Natural killer cell (primary cell): ENCODE measurements at places on chromosomes 3 and 15. TPM values are rescaled to one million over a fixed set of nuclear protein-coding genes. Genes with fewer than 3 reads are reported as not detected.
A peak's percentile ranks its signal among the peaks of the same experiment; 100 is the strongest.

Gene NDUFB4
- 59.5 TPM for total RNA-seq

Gene KBTBD12
- total RNA-seq: 0.12 TPM

DNA sequence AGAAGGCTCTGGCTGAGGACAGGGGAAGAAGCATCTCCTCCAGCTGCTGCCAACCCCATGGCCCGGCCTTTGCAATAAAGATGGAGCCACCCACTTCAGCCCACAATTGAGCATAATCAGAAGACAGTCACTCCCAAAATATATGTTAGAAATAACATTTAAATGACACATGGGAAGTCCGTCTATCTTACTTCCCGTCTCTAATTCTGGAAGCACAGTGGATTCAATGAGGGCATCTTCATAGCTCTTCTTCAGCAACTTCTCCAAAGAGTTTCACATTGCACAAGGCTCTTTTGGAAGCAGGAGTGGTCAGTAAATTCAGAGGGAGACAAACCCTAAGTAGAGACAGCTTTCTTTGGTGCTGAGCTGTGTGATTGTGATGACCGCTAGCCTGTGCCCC, 67.0 kb upstream of the SEC61A1 start:
- H3K4me1 ChIP-seq: no peaks in the 10 kb centered on the region
- H3K27ac ChIP-seq: no peak overlapping the region
- no peaks in the 10 kb centered on the region for H3K36me3 ChIP-seq
- no peaks in the 10 kb centered on the region for H3K27me3 ChIP-seq
- DNase-seq: no peak

Gene CRABP1
- not detected for total RNA-seq

Gene SLC24A5
- total RNA-seq: not detected

GRCh38 chr3:168863561-168863960, 767.8 kb upstream of the GOLIM4 start:
- H3K4me1 ChIP-seq: no peaks in the 10 kb centered on the region
- H3K27me3 ChIP-seq: no peaks in the 10 kb centered on the region
- no peaks in the 10 kb centered on the region for H3K36me3 ChIP-seq
- no peak for DNase-seq
- H3K27ac ChIP-seq: no peak overlapping the region
- no peak overlapping the region for H3K4me3 ChIP-seq

Gene MGLL
- 3.0 TPM for total RNA-seq

GRCh38 chr3:124780761-124781475, 50.7 kb downstream of the UMPS start:
- DNase-seq: no peak
- H3K36me3 ChIP-seq: no peaks in the 10 kb centered on the region
- no peak overlapping the region for H3K4me3 ChIP-seq
- H3K27ac ChIP-seq: no peak overlapping the region
- H3K27me3 ChIP-seq: no peaks in the 10 kb centered on the region

- peak; percentile 52 for DNase-seq
- no peaks in the 10 kb centered on the region for H3K36me3 ChIP-seq
- H3K4me3 ChIP-seq: no peak overlapping the region
- no peaks in the 10 kb centered on the region for H3K27me3 ChIP-seq
- no peaks in the 10 kb centered on the region for H3K4me1 ChIP-seq
Observed at GRCh38 chr15:34109797-34110663, 8.1 kb downstream of the PGBD4 start.

- H3K4me3 ChIP-seq: no peak overlapping the region
- no peaks in the 10 kb centered on the region for H3K27me3 ChIP-seq
- H3K36me3 ChIP-seq: no peaks in the 10 kb centered on the region
- no peak for DNase-seq
Observed at GRCh38 chr3:141708367-141708766, 29.7 kb upstream of the RNF7 start.

DNA sequence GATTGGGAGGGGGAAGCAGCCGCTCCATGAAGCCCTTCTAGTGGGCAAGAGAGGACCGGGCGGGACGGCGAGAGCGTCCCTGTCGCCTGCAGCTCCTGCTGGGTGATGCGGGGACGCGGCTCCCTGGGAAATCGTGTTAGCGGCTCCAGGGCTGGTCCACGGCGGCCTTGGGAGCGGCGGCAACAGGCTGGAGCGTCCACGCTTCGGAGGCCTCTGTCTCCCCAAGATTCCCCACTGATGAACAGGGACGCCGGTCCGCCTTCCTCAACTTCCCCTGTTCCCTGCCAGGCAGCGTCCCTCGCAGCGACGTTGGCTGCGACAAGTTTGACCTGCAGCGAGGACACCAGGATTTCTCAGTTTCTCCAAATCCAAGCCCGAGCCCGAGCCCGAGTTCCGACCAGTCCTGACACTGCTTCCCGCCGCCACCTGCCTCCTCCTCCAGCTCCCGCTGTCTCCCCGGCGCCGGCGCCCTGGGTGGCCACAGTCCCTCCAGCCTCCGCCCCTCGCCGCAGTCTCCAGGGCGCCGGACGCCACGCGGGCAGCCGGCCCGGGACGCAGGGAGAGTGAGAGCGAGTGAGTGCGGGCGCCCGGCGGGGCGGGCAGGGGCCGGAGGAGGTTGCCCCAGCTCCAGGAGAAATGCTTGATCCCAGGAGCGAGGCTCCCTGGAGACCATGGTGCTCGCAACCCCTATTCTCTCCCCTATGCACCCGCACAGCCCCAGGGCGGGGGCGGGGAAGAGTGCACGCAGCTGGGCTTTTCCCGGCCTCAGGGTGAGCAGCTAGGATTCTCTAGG, 78.1 kb upstream of the RNF7 start:
- H3K27ac ChIP-seq: no peak overlapping the region
- H3K36me3 ChIP-seq: no peaks in the 10 kb centered on the region
- H3K4me1 ChIP-seq: peaks cover 6% of the 10 kb centered on the region
- H3K4me3 ChIP-seq: no peak overlapping the region
- H3K27me3 ChIP-seq: peaks cover 16% of the 10 kb centered on the region
- no peak for DNase-seq

Gene KLHL6
- total RNA-seq: 17.3 TPM

DNA sequence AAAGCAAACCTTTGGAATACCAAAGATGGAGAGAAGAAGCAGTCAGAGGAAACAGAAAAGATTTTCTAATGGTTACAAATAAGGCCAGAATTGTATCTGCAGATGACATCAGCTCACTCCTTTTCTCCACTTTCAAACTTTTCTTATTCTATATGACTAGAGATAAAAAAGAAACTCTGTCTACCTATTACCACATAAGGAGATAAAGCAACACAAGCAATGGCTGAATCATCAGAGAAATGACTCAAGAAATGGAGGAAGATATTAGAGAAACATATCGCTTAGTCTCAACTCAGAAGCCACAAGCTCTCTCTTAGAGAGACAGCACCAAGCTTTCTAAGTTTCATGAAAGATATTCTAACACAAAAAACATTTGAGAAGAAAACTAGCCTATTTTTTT, 784.0 kb downstream of the ZPLD1 start:
- no peaks in the 10 kb centered on the region for H3K27me3 ChIP-seq
- no peaks in the 10 kb centered on the region for H3K4me1 ChIP-seq
- H3K36me3 ChIP-seq: no peaks in the 10 kb centered on the region
- no peak overlapping the region for H3K27ac ChIP-seq
- no peak for DNase-seq
- no peak overlapping the region for H3K4me3 ChIP-seq

Gene PAQR5
- 0.59 TPM for total RNA-seq

- H3K36me3 ChIP-seq: no peaks in the 10 kb centered on the region
- H3K27ac ChIP-seq: no peak overlapping the region
- H3K27me3 ChIP-seq: no peaks in the 10 kb centered on the region
Observed at GRCh38 chr3:146148468-146148931, 12.5 kb downstream of the PLOD2 start.

GRCh38 chr3:108946292-108947285, 7.1 kb downstream of the GUCA1C start:
- H3K27ac ChIP-seq: no peak overlapping the region
- DNase-seq: no peak
- peaks cover 3% of the 10 kb centered on the region for H3K27me3 ChIP-seq
- no peak overlapping the region for H3K4me3 ChIP-seq

GRCh38 chr15:32676169-32676568, 34.7 kb downstream of the SCG5 start:
- no peaks in the 10 kb centered on the region for H3K4me1 ChIP-seq
- H3K27ac ChIP-seq: no peak overlapping the region
- no peaks in the 10 kb centered on the region for H3K36me3 ChIP-seq
- H3K4me3 ChIP-seq: no peak overlapping the region

Gene EXOG
- total RNA-seq: 27.3 TPM

DNA sequence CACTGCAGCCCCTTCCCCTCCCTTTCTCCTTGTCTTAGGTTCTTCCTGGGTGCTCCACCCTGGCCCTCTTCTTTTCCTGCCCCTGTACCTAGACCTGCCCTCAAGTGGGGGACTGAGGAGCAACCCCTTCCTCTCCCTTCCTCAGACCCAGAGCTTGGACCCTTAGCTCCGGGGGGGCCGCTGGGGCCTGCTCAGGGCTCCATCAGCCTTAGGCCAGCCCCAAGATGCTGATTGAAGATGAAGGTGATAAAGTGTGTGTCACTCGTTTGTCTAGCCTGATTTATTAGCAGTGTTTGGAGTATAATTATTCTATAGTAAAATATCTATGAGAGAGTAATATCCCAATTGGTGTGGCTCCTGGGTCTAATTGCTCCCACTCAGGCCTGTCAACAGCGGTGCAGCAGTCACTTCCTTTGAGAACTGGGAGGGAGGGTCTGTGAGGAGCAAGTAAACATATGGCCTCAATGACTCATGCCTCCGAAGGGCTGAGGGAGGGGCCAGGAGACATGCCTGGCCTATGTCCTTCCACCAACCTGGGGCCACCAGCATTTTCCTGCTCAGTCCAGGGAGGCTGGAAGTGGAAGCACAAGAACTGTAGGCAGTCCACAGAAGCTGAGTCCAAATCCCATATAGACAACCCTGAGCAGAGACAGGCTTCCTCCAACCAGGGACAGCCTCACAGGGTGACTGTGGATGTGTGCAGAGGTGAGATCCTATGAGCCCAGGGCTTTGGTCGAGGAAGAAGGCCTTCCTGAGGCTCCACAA, 123.2 kb downstream of the DNAJB8 start:
- H3K36me3 ChIP-seq: peaks cover 16% of the 10 kb centered on the region
- no peaks in the 10 kb centered on the region for H3K4me1 ChIP-seq
- H3K4me3 ChIP-seq: no peak overlapping the region

Gene GABRR3
- not detected for total RNA-seq

Gene LRRC31
- total RNA-seq: not detected

- H3K4me3 ChIP-seq: no peak overlapping the region
- DNase-seq: no peak
- peaks cover 7% of the 10 kb centered on the region for H3K36me3 ChIP-seq
- H3K27ac ChIP-seq: no peak overlapping the region
- no peaks in the 10 kb centered on the region for H3K27me3 ChIP-seq
Observed at GRCh38 chr3:42032693-42033349, 58.3 kb upstream of the TRAK1 start.

Gene CIB2
- total RNA-seq: 0.99 TPM

GRCh38 chr3:178971614-178972013, 100.0 kb downstream of the ZMAT3 start:
- no peak for DNase-seq
- H3K36me3 ChIP-seq: no peaks in the 10 kb centered on the region
- no peaks in the 10 kb centered on the region for H3K27me3 ChIP-seq

Gene CD200
- not detected for total RNA-seq

Gene GPR176
- total RNA-seq: not detected

Gene POPDC2
- total RNA-seq: 8.0 TPM

Gene GATM
- total RNA-seq: 2.1 TPM

Gene SACM1L
- 93.9 TPM for total RNA-seq

DNA sequence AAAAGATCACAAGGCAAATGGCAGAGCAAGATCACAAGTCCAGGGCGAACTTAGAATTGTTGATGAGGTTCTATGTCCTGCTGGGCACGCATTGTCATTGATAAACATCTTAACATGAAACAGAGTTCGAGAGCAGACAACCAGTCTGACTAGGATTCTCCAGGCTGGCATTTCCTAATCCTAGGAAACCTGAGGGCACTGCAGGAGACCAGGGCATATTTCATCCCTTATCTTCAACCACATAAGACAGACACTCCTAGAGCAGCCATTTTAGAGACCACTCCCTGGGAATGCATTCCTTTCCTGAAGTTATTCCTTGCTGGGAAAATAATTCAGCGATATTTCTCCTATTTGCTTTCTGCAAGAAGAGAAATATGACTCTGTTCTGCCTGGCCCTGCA, 1199.9 kb downstream of the SI start:
- no peaks in the 10 kb centered on the region for H3K27me3 ChIP-seq
- H3K36me3 ChIP-seq: no peaks in the 10 kb centered on the region
- no peaks in the 10 kb centered on the region for H3K4me1 ChIP-seq
- no peak for DNase-seq
- no peak overlapping the region for H3K4me3 ChIP-seq

Gene DRD3
- total RNA-seq: not detected

Gene TEX55
- not detected for total RNA-seq

- DNase-seq: peak; percentile 95
- H3K36me3 ChIP-seq: peaks cover 19% of the 10 kb centered on the region
- peaks cover 14% of the 10 kb centered on the region for H3K4me1 ChIP-seq
- no peaks in the 10 kb centered on the region for H3K27me3 ChIP-seq
- H3K4me3 ChIP-seq: peak within 1 kb of the TSS; percentile 83
- H3K27ac ChIP-seq: peak within 1 kb of the TSS; percentile 91
Observed at GRCh38 chr3:121834671-121835464, at the start of the genes EAF2 and IQCB1. Gene EAF2, plus strand, starts transcription at chr3:121835209. Its CDS starts 77 bp downstream, at chr3:121835286. Gene IQCB1, minus strand, starts transcription at chr3:121835060. Its CDS starts 6,100 bp downstream, at chr3:121828960.

DNA sequence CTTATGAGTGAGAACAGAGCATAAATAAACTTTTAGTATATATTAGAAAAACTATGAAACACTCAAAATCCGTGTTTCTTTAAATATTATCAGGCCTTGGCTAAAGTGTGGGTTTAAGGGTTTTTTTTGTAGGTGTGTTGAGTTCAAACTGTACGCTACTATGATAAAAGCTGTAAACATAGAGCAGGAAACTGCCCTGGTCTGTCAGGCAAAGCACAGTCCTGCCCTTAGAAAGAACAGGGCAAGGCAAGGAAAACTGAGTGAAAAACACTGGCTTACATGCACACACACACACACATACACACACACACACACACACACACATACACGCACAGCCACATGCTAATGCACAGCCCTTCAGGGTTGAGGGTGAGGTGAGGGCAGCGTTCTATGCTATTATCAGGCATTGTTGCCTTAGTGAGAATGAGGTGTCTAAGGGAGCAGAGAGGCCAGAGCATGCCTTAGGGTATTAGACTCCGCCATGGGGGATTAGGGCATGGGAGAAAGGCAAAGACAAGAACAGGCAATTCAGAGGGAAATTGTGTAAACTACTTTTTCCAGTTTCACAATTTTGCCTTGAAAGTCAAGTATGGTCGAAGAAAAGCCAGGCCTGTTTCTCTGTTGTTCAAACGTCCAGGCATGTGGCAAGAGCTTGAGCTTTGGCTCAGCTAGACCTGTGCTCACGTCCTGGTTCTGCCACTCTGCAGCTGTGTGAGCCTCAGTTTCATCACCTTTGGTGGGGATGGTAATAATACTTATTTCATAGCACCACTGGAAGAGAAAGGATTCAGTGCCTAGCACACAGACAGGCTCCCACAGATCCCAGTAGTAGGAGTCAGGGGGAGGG, 36.3 kb upstream of the TPM1 start:
- no peaks in the 10 kb centered on the region for H3K27me3 ChIP-seq
- H3K4me1 ChIP-seq: no peaks in the 10 kb centered on the region
- no peaks in the 10 kb centered on the region for H3K36me3 ChIP-seq
- no peak overlapping the region for H3K4me3 ChIP-seq
- H3K27ac ChIP-seq: no peak overlapping the region
- no peak for DNase-seq
